Foreskin keratinocyte (primary cell): ENCODE measurements at places on chromosomes 7 and 10.

GRCh38 chr7:128131731-128132130 lies 100.5 kb upstream of the LRRC4 start:
- no peak for DNase-seq

GRCh38 chr10:113853578-113854012 lies 287 bp downstream of the DCLRE1A start:
- DNase-seq = no peak

DNA sequence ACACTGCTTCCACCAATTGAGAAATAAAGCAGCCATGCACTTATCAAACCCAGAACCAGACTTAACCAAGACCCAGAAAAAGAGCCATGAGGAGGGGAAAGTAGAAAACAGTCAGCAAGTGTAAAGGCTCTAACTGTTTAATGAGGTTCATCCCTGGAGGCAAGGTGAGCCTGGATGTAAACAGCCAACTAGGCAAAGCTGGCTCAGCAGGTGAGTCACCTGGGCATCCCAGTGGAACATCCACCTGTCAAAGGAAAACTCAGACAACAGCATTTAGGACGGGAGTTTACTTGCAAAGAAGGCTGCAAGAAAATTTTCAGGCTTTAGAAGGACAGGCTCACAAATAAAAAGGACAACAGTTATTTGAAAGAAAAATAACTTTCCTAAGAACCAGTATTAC lies 153.0 kb downstream of the SNX13 start:
- peak; percentile 26 for DNase-seq

GRCh38 chr10:117318909-117319308 lies 56.3 kb downstream of the PDZD8 start:
- DNase-seq = no peak

DNA sequence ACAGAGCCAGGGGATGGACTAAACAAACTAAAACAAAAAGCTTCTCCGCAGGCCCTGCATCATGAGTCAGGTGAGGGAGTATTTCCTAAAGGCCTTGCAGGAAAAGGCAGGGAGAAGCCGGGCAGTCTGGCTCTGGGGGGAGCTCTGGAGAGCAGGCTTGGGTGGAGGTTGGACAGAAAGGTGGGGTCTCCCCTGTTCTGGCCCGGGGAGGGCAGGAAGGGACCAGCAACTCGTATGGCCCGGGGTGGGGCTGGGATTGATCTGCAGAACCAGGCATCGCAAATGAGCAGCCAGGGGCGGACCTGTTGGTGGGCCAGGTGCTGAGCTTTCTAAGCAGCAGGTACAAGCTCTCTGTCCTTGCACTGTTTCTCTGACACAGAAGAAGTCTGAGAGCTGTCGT lies 235.2 kb downstream of the TCERG1L start:
- DNase-seq = no peak

DNA sequence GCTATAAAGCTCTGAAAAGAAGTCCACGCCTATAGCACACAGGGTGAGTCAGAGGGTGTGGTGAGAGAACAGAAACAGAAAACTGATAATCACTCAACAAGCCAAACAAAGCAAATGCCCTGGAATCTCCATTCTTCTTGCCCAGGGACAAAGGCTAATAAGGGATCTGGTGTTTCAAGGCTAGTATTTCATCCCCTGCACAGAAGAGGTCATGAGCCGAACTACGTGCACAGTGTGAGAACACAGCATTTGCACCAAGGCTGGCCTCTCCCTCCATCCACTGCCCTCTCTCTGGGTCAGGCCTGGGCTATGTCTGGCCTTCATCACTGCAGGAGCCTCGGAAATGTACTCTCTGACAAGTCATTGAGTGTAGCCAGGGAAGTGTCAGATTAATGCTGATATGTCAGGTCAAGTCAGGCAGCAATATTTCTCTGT lies 42.7 kb downstream of the PRR15 start:
- DNase-seq = peak; percentile 53

DNA sequence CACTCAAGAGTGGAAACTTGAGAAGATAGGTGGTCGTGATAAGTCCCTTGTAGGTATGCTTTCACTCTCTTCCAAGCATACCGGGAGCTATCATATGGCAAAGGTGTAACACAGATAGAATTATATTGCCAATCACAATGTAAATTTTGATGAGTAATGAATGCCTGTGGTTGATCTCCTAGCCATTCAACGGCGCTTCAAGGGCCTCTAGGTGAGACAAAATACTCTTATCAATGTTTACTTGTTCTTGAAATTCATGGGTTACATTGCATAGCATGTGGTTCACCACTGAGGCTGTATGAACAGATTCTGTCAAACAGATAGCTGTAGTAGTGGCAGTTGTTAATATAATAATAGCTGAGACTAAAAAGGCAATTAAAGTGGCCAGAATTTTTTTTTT lies 82.4 kb downstream of the THSD7A start:
- DNase-seq = no peak
